ENCODE measurements at places on chromosomes 1 and 21.

DNA sequence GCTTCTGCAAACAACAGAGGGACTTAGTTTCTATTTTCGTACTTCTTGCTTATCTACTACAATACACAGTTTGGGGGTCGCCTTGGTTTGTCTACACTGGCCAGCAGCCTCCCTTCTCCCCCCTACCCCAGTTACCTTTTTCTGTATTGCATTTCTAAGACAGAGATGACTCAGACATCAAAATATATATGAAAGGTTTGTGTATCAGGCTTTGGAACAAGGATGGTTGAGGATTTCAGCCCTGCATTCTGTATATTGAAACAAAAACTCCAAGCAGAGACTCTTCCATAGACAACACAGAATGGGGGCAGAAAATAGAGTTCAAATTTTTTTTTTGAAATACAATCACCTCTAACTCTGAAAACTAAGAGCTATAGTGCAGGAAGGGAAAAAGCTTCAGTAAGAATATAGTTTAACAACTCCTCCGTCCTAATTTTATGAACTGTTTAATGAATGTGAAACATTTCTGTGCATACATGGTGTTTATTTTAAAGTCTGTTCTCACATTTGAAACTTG is 1.9 kb downstream of the SAMD13 start:
- peak; percentile 13 for DNase-seq

DNA sequence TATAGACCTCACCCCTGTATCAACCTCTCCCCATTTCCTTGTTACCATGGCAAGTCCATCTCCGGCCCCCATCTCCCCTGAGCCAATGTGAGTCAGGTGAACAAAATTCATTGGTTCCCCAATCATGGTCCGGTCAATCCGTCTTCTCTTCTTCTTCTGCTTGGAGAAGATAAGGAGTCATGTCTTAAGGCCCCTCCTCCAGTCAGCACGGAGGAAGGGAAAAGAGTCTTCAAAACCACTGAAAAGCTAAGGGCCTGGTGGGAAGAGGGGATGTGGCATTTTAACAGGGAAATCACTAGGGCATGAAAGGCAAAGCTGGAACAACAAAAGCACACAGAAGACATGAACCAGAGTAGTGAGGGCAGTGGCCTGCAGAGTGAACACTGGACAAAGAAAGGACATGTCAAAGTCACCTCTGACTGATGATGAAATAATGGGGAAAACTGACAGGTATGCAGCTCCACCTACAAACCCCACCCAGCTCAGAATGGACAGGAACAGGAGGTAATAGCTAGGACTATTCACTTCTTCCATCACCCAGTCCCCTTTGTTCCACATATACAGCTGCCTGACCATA is 4.4 kb downstream of the CDC42SE1 start:
- no peak for DNase-seq

GRCh38 chr1:234881893-234882771 is 246.5 kb downstream of the TOMM20 start:
- DNase-seq: no peak

DNA sequence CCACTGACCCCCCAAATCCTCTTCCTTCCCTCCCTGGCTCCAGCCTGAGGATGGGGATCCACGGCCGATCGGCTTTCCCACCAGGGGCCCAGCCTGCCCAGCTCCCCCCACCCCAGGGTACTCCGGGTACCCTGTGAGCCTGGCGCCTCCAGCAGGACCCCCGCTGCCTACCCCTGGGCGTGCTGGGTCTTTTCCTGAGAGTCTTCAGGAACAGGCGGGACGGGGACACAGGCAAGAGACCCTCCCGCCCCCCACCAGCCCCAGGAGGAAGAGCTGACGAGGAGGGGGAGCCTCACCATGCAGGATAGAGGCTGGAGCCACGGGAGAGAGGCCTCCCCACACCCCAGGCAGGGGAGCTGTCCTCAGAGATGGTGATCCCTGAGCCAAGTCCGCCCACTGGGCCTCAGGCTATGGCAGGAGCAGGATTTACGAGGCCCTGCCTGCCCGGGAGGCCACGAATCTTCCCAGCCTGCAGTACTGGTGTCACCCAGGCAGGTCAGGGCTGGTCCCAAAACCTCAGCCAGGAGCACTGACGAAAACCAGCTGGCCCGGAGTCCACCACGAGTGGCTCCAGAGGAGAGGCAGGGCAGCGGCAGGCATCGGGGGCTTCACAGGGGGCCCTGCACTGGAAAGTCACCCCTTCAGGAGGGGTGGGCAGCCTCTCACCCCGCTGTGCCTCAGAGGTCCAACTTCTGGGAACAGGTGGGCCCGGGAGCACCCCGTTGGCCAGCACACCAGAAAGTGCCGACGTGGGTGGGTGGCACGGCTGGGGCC is 58.0 kb downstream of the MEGF6 start:
- no peak for DNase-seq
